Activated T-cell treated with anti-CD3 and anti-CD28 coated beads, Interleukin-2, amount 50 U/mL, for 1 hour (primary cell): ENCODE measurements at places on chromosomes 5 and 9.

DNA sequence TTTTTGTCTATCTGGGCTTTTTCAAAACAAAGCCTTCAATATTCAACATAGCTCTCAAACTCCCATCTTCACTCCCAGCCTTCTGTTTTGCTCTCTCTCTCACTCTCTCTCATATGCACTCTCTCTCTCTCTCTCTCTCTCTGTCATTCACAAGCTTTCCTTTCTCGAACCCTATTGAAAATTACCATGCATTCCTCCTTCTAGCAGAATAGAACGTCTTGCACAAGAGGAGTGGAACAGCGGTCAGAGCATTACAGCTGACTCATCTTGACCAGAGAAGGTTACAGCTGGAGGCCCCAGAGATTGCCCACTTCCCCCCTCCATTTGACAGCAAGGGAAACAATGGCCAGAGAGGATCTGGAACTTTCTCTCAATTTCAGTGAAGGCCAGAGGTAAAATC is 51.0 kb upstream of the LIFR start:
- no peak for DNase-seq

DNA sequence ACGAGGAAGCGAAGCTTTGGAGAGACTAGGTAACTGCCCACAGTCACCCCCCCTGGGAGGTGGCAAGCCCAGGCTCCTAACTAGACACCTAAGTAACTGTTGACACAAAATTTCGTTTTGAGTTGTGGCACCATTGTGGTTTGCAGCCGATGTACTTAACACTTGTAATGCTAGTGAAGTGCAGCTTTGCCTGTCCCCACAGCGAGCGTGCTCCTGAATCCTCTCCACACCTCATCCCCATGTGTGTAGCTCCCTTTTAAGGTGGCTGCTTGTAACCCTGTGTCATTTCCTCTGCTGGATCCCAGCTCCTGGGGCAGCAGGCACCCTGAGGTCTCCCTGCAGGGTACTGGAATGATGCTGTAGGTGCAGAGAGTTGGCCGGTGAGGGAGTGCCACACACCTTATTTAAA is 114.9 kb downstream of the TRIO start:
- no peak for DNase-seq

- DNase-seq, result no peak
These were observed 41.9 kb upstream of the PLPP1 start for GRCh38 chr5:55576661-55577060.

DNA sequence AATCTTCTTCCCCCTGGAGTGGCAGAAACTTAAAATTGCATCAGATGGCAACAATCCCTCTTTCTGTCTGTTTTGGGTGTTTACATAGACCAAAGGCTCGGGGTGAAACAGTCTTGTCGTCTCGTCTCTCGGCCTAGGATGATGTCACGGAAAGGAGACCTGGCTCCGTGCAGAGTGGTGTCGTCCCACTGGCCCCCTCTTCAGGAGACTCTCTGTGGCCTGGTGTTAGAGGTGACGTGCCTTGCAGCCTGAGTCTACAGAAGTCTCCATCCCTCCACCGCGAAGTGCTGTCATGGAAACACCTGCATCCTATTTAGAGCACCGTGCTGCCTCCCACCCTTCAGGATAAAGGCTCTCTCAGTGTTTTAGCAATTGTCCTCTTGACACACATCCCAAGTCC is 409.7 kb downstream of the IRX1 start:
- no peak for DNase-seq

DNA sequence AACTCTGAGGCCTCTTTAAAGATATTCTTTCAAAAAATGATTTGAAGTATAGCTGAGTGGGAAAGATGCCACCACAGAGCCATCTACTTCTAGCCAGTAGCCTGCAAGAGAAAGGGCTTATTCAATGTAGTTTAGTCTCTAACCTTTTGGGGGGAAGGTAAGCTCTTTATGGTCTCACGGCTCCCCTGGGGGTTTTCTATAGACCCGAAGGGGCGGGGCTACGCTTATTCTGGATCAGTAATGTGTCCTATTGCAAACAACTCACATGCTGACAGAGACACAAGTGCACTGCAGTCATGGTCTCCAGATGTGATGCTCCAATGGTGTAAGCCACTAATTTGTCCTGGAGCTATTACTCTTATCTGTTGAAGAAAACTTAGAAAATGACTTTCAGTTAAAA is 53.4 kb upstream of the RPS23 start:
- DNase-seq, result no peak

DNA sequence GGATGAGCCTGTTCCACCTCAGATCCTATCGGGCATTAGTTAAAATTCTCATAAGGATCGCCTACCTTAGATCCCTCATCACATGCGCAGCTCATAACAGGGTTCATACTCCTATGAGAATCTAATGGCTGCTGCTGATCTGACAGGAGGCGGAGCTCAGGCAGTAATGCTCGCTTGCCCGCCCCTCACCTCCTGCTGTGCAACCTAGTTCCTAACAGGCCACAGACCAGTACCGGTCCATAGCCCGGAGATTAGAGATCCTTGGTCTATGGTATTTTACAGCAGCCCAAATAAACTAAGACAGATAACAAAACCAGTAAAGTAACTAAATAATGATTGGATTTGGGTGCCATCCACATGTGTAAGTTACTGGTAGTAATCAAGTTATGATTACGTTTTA is 17.5 kb downstream of the GOLPH3 start:
- no peak for DNase-seq

DNA sequence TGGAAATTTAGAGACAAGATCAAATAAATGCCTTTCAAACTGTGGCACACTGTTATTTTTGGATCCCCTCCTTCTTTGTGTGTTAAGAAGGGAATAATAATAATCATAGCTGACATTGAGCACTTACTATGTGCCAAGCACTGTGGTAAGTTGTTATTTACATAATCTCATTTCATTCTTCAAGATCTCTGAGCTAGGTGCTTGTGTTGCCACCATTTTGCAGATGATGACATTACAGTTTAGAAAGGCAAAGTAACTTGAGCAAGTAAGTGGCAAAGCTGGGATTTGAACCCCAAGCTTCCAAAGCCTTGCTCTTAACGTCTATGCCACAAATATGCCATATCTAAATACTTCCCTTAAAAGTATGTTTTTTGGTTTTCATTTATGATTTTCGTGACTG is 121.8 kb upstream of the TMEM161B start:
- DNase-seq, result no peak

GRCh38 chr5:32339878-32340277 is 27.1 kb upstream of the MTMR12 start:
- DNase-seq, result no peak

GRCh38 chr5:173750538-173751265 is 134.3 kb upstream of the BOD1 start:
- no peak for DNase-seq
